ENCODE measurements at places on chromosomes 13 and 19.

DNA sequence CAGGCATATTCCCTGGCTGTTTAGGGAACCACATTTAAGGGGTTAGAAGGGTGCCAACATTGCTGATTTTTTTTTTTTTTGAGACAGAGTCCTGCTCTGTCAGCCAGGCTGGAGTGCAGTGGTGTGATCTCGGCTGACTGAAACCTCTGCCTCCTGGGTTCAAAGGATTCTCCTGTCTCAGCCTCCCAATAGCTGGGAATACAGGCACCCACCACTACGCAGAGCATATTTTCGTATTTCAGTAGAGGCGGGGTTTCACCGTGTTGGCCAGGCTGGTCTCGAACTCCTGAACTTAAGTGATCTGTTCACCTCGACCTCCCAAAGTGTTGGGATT lies 7.8 kb upstream of the CRX start:
- DNase-seq, result no peak

GRCh38 chr19:49058562-49058961 lies 1.0 kb upstream of the CGB7 start:
- no peak for DNase-seq

GRCh38 chr13:28657784-28658538 lies 969 bp upstream of the POMP start:
- no peak for DNase-seq

- DNase-seq, result peak; percentile 87
Observed at GRCh38 chr19:46746281-46747057, at the start of gene STRN4. STRN4 (minus strand) TSS chr19:46746450; CDS start chr19:46746430, 20 bp downstream.

- peak; percentile 72 for DNase-seq
Observed at GRCh38 chr13:40483601-40484000, 182.8 kb downstream of the FOXO1 start.
